ENCODE measurements at places on chromosomes 13 and 19.

- no peak for DNase-seq
Observed at GRCh38 chr13:29511980-29512379, 83.5 kb downstream of the SLC7A1 start.

DNA sequence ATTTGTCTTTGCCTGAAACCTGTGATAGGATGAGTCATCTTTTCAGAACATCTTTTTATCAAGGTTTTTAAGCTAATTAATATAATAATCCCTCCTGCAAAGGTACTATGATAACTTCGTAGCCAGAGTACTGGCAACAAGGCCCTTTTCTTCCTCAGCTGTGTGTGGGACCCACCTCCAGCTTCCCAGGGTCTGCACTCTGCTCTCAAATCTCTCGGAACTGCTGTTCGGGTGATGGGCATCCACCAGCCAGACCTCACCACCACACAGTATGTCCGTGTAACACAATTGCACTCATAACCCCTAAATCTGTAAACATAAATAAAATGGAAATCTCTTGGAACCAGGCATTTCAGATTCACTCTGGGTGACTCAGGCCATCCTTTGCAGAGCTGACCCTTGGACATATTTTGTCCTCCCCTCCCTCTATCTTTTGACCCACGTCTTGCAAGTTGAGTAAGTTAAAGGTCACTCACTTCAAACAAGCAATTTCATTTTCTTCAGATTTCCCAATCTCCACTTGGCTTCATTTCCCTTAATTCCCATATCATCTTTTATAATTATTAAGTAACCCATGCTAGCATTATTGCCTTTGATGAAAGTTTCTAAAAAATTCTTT is 29.5 kb downstream of the COL4A1 start:
- DNase-seq: no peak

- no peak for DNase-seq
Observed at GRCh38 chr19:5621945-5622464, 571 bp downstream of the SAFB2 start.

DNA sequence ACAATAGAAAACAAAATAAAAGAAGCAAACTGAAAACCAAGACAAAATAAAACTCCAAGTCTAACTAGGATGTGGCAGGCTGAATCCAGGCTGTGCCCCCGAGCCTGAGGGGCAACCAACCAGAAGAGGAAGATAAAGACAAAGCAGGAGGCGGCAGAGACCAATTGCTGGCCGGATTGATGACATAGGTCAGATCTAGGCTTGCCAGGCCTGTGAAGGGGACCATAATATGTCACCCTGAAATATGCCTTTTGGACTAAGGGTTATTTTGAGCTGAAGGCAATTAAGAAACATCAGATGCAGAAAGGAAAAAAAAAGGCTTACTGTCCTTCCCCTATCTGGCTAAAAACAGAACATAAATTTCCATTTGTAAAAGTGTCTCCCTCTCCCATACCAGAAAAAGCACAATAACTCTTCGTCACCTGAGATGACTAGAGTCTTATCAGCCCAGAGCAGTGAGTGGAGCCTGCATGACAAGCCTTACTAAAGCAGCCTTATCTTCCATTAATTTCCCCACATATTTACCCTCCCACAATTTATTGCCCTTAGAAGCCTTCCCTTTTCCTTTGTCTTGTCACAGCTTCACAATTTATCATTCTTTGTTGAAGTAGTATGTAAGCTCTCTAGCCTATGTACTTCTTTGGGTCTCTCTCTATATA is 22.8 kb downstream of the ATP8A2 start:
- DNase-seq: no peak

- DNase-seq: no peak
Observed at GRCh38 chr19:14368011-14368513, 13.2 kb upstream of the ADGRE5 start.

GRCh38 chr13:43354153-43354945 is 331.0 kb downstream of the DNAJC15 start:
- peak; percentile 72 for DNase-seq

DNA sequence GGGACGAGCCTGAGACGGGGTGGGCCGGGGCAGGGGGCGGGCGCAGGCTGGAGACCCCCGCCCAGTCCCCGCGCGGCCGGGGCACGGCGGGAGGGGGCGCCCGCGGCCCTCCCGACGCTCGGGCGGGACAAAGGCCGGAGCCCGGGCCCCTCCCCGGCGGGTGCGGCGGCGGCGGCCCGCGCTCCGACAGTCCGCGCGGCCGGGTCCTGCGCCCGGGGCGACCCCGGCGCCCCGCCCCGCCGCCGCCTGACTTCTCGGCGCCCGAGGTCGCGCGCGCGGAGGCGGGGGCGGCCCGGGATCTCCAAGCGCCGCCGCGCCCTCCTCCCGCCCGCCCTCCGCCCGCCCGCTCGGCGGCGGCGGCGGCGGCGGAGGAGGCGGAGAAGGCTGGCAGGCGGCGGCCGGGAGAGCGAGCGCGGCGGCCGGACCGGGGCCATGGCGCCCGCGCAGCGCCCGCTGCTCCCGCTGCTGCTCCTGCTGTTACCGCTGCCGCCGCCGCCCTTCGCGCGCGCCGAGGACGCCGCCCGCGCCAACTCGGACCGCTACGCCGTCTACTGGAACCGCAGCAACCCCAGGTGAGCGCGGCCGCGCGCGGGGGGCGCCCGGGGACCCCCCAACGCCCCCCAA is at the start of gene EFNA2:
EFNA2 (plus strand) TSS at position 137 of the 624 bp plus-strand sequence; CDS start at position 433, 296 bp downstream.
- DNase-seq: no peak

DNA sequence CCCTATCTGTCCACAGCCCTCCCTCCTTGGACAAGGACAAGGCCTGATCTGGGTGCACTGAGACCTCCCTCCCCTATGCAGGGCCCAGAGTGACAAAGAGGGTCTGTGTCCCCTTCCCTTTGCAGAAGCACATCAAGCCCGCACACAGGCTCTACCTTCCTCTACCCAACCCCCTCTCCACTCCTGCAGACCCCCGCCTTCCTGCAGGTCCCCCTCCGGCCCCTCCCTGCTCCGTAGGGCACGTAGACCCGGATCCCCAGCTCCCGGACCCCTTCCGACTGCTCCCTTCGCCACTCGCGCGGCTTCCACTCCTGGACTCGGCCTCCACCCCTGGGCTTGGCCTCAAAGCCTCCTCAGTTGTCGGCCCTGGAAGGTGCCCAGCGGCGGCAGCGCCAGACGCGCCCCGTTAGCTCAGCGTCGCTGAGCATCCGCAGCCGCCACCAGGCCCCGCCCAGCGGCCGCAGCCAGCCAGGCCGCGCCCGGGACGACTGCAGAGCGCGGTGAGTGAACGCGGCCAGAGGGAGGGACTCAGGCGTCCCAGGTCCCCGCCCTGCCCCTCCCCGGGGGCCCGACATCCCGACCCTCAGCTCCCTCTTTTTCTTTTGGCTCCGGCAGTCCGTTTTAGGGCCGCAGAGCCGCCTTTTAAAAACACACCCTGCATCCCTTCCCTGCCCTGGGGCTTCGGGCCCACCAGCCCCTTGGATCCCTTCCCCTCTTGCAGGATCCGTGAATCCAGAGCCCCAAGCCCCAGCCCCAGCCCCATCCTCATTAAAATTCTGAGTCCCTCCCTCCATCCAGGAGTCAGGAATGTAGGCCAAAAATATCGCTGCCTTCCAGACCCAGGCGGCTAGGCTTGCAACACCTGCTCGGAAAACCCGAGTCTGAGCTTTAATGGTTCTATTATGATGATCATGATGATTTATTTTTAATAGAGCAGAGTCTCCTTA is 1.5 kb upstream of the MYADM start:
- peak; percentile 49 for DNase-seq

DNA sequence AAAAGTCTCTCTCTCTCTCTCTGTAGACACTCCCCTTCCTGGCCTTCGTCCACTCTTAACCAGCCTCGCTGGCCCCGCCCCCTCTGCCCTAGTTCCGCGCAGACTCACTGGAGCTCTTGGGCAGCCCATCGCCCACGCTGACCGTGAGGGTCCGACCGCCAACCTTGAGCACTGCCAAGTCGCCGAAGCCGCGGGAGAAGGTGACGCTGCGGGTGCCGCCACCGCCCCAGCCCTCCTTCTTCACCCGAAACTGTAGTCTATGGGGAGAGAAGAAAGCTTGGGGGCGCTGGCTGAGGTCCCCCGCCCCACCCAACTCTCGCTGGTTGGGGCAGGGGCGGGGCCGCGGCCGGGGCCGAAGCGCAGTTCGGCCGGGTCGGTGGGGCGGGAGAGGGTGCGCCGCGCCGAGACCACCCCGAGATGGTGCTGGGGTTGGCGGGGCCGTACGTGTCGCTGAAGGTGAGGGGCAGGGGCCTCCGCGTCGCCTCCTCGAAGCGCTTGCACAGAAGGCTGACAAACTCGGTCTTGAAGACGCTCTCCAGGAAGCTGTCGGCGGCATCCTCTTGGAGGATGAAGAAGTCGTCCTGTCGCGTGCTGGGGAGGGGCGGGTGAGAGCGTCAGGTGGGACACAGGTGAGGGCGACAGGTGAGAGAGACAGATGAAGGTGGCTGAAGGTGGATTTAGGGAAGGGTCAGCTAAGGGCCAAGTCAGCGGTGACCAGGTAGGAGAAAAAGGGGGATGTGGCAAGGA is 12.6 kb upstream of the ZNF414 start:
- DNase-seq: peak; percentile 92

GRCh38 chr13:59631271-59631670 is 532.5 kb downstream of the DIAPH3 start:
- DNase-seq: no peak

GRCh38 chr19:56332695-56333094 is 18.1 kb upstream of the ZSCAN5A start:
- DNase-seq: no peak

GRCh38 chr13:52737965-52738364 is 1.7 kb downstream of the CNMD start:
- DNase-seq: no peak

- no peak for DNase-seq
Observed at GRCh38 chr19:49065905-49066512, 1.4 kb upstream of the NTF4 start.

DNA sequence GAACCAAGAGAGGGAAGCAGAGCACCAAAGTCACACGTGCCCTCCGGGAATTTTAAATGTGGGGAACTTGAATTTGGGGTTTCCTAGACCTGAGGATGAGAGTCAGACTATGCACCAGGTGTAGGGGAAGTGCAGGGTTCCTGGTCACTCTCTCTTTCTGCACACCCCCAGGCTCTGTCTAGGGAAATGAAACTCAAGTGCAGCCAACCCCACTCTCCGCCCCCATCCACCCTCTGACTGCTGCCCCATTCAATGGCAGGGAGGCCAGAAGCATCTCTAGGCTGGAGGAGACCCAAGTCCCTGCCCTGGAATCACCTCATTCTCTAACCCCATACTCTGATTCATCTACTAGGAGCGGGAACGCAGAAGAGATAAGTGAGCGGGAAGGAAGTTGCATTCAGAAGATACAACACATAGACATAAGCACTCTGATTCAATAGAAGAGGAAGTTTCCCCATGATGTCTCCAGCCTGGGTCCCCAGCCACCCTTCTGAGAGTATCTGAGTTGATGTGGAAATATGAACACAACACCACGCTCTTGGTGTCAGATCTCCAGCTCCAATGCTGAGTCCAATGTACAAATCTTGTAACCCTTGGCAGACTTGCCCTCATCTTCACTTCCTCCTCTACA is 4.7 kb upstream of the SIGLEC14 start:
- no peak for DNase-seq

- no peak for DNase-seq
Observed at GRCh38 chr19:30078381-30078910, 136.4 kb downstream of the URI1 start.

DNA sequence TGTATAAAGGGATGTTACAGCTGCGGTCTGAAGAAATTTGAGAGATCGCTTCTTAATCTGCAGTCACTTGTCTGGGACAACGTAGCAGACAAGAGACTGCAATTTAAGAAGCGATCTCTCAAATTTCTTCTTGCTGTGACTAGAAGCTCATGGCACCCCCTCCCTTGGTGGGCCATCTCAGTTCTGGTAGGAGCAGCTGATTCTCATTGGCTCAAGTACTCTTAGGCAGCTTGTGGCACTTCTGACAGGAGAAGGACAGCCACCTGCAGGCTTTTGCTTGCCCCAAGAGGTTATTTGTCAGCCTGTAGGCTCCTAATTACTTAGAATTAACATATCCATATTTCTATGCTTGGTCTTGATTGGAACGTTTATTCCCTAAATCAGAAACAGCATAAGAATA is 503.0 kb downstream of the DCT start:
- no peak for DNase-seq

GRCh38 chr19:46772170-46773017 is 16.0 kb downstream of the SLC1A5 start:
- DNase-seq: peak; percentile 42

DNA sequence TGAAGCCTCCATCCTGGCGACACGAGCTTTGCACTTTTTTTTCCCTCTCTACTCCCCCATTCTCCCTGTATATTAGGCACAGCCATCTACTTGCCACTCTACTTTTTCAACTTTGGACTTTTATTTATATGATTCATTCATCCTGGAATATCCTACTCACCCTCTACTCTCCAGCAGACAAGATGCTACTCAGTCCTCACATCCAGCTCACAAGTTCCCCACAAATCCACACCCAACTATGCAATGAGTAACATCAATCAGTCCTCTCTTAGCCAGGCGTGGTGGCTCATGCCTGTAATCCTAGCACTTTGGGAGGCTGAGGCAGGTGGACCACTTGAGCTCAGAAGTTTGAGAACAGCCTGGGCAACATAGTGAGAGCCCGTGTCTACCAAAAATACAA is 23.9 kb upstream of the URAD start:
- DNase-seq: no peak

- DNase-seq: peak; percentile 97
Observed at GRCh38 chr13:35699825-35700510, 223.5 kb upstream of the MAB21L1 start.

- DNase-seq: peak; percentile 6
Observed at GRCh38 chr13:81929988-81930387, 1589.1 kb upstream of the SPRY2 start.

DNA sequence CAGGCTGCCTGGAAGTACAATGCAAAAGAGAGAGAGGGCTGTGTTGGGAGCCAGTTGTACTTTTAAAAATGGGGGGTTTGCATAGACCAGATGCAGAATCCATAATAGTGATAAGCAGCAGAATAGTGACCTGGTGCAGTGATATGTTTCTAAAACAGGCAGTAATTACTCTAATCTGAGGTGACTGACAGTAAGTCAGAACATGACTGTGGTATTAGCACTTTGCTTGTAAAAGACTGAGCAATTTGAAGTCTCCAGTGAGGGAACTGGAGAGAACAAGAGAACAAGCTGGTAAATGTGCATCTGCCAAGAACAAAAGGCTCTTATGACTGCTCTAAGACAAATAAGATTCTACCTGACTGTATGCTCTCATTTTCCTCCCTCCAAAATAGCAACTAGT is 383.4 kb downstream of the ITGBL1 start:
- DNase-seq: no peak

- DNase-seq: no peak
Observed at GRCh38 chr13:73653688-73654087, 480.5 kb downstream of the KLF12 start.

GRCh38 chr13:98890186-98890585 is 87.7 kb downstream of the DOCK9 start:
- peak; percentile 94 for DNase-seq

DNA sequence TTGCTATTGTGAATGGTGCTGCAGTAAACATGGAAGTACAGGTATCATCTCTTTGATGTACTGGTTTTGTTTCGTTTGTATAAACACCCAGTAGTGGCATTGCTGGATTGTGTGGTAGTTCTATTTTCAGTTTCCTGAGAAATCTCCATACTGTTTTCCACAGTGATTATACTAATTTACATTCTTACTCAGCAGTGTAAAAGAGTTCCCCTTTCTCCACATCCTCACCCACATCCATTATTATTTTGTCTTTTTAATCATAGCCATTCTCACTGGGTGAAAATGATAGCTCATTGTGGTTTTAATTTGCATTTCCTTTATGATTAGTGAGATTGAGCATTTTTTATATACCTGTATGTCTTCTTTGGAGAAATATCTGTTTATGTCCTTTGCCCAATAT is 62.3 kb upstream of the PARP4 start:
- no peak for DNase-seq
